ENCODE measurements at places on chromosomes 3 and 15. TPM values are rescaled to one million over a fixed set of nuclear protein-coding genes. Genes with fewer than 3 reads are reported as not detected.

The GNB4 gene
- 26.8 TPM for total RNA-seq

The PLXNA1 gene
- 59.2 TPM for total RNA-seq

The APOD gene
- total RNA-seq, result 0.57 TPM

GRCh38 chr3:187972454-187972853, 181.5 kb upstream of the LPP start:
- H3K4me1 ChIP-seq, result peaks cover 6% of the 10 kb centered on the region
- H3K36me3 ChIP-seq, result no peaks in the 10 kb centered on the region
- no peak overlapping the region for H3K4me3 ChIP-seq
- DNase-seq, result no peak
- H3K27ac ChIP-seq, result no peak overlapping the region

DNA sequence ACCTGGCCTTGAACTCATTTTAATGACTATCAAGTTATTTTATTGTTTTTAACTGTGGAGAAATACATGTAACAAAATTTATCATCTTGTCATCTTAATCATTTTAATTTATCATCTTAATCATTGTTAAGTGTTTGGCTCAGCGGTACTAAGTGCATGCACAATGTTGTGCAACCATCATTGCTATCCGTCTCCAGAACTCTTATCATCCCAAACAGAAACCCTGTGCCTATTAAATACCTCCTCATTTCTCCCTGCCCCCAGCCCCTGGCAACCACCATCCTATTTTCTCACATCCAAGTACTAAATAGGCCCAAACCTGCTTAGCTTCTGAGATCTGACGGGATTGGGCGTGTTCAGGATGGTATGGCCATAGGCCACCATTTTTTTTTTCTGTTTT, 51.5 kb upstream of the UBP1 start:
- no peaks in the 10 kb centered on the region for H3K27me3 ChIP-seq
- no peak for DNase-seq
- H3K4me3 ChIP-seq, result no peak overlapping the region
- H3K4me1 ChIP-seq, result no peaks in the 10 kb centered on the region

GRCh38 chr3:141499284-141499683, 12.5 kb downstream of the RASA2 start:
- no peak for DNase-seq
- H3K4me3 ChIP-seq, result no peak overlapping the region
- peaks cover 5% of the 10 kb centered on the region for H3K36me3 ChIP-seq
- H3K4me1 ChIP-seq, result peaks cover 4% of the 10 kb centered on the region

DNA sequence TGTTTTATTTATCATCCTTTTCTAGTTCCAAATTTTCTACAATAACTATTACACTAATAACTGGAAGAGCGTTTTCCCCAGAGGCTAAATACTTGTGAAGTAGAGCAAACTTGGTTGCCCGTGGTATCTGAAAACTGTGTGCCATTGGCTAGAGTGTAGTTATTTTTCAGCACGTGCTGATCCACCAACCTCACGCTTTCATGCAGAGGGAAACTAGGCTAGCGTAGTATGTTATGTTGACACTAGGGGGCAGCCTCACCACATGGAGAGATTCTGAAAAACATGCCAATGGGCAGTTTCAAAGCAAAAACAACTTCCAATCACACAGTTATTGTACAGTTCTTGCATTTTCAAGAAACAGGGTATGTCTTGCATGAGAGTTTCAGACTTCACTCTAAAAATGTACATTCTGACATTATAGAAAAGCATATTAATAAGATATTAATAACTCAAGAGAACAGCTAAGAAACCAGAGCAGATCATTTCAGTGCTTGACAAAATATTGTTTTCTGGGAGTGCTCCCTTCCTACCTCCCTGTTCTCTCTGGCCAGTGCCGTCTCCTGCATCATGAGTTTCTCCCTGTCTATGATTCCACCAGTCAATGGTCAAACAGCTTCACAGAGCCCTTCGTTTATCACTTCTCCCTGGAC, 39.7 kb downstream of the SPATA12 start:
- H3K36me3 ChIP-seq, result peaks cover 25% of the 10 kb centered on the region
- H3K4me3 ChIP-seq, result no peak overlapping the region
- H3K27me3 ChIP-seq, result no peaks in the 10 kb centered on the region

GRCh38 chr3:193897288-193897687, 238.7 kb upstream of the HES1 start:
- H3K4me1 ChIP-seq, result peaks cover 71% of the 10 kb centered on the region
- no peaks in the 10 kb centered on the region for H3K27me3 ChIP-seq
- peak overlapping the region; percentile 56 for H3K4me3 ChIP-seq

GRCh38 chr3:37766797-37767776, 94.6 kb upstream of the CTDSPL start:
- DNase-seq, result no peak
- H3K27ac ChIP-seq, result peak overlapping the region; percentile 31

GRCh38 chr15:91845720-91846119, 7.8 kb upstream of the SLCO3A1 start:
- no peak for DNase-seq
- H3K27ac ChIP-seq, result no peak overlapping the region
- H3K4me3 ChIP-seq, result no peak overlapping the region

All from type B pancreatic cell (in vitro differentiated cells).